Mesenteric fat pad (tissue), 1 donor: ENCODE measurements at places on chromosomes 3 and 15. TPM values are rescaled to one million over a fixed set of nuclear protein-coding genes. Genes with fewer than 3 reads are reported as not detected.

DNA sequence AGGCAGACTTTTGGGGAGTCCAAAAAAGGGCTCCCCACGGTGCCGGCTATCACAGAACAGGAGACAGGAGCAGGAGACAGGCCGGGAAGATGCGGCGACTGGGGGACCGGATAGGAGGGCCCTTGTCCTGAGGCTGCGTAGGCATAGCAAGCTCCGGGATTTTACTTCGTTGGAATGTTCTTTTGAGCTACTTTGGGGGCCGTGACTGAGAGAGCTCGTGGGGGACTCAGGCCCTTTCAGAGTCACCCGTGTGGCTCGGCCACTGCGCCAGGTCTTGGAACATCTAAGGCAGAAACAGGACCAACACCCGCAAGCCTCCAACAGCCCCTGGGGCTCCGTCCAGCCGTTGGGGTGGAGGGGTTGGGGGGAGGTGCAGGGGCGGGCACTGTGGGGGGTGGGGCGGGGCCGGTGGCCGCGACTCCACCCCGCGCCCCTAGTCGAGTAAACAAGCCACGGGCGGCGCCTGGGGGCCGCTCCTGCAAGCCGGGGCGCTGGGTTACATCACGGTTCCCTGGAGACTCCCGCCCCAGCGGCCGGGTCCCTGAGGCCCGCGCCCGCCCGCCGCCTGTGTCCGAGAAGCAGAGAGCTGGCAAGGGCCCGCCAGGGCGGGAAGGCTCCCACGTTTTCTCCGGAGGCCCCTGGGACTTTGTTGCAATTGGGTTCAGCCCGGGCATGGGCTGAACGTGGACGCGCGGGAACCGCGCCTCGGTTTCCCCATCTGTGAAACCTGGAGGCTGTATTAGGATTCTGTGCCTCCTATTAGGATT is 23.3 kb upstream of the C15orf39 start:
- no peak for DNase-seq

DNA sequence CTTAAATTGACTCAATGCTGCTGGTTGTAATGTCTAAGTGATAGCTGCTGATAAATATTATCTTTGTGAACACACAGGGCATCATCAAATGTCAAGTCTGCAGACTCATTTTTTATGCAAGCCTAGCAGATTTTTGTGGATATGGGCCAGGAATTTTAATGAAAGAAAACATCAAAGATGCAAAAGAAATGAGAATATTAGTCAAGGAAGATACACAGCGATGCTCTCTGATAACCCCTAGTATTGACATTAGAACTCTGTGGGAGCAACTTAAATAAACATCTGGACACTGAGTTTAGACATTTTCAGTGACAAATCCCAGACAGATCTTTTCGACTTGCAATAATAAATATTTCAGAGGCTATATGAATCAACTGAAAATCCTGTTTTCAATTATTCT is 28.3 kb downstream of the POLR2M start:
- no peak for DNase-seq

DNA sequence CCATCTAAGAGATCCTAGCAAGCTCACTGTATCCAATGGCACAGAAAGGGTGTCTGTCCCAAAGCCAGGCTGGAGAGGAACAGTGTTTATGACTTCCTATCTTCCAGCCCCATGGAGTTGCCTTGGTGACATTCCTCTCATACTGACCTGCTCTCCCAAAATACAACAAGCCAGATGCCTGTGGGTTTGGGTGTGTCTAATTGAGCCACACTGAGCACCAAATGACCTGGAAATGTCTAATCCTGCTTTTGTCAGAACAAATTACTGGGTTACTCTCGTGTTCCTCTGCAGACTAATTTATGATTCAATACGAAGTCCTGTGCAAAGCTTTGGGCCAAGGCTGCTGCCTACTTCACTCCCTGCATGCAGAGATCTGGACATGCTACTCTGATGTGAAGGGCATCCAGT is 98.1 kb upstream of the STRIT1 start:
- no peak for DNase-seq

ADAMTSL3 gene
- 5.8 TPM for total RNA-seq

GRCh38 chr3:98613616-98614015 is 20.2 kb upstream of the CPOX start:
- no peak for DNase-seq

- no peak for DNase-seq
These were observed 44.7 kb downstream of the FBLN2 start for GRCh38 chr3:13593615-13594014.

PEAK1 gene
- 83.4 TPM for total RNA-seq

DNA sequence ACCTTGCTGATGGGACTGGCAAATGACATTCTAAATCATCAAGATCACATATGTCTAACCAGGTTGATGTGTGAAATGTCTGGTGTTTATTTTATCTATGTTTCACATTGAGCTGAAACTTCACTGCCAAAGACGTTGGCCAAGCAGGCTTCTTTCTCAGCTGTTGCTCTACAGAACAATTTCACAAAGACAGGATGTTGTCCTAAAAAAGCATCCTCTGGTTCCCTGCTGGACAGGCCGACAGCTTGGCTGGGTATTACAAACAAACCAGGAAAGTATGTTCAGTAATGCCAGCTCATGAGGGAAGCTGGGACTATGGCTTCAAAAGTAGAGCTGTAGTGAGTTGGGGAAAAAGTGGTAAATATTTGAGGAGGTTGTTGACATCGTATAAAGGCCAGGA is 179.4 kb downstream of the FAM43A start:
- no peak for DNase-seq

GRCh38 chr15:70258369-70259027 is 160.8 kb upstream of the TLE3 start:
- DNase-seq, result no peak

DNA sequence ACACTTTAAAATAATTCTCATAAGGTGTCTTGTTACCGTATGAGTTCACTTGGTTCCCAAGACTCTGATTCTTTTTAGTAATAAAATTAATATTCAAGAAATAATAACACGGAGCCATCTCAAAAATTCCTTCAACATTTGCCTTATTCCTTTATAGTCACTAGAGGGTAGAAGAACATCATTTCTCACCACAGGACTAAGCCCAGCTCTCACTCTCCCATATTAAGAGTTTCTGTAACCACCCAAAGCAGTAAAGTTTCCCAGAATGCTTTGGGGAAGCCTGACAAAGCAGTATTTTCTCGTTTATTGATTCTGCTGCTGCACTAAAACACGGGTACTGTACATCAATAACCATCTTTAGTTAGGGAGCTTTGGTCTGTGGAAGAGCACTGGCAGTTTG is 114.9 kb downstream of the MCTP2 start:
- DNase-seq, result no peak

HCLS1 gene
- total RNA-seq, result 82.1 TPM

- no peak for DNase-seq
These were observed 939 bp downstream of the PPIB start for GRCh38 chr15:64161688-64162477.
